Cortex of kidney (tissue), 1 donor: ENCODE measurements at places on chromosomes 4 and X.

GRCh38 chr4:139711461-139711860 lies 45.8 kb downstream of the MGST2 start:
- DNase-seq = no peak

- no peak for DNase-seq
Observed at GRCh38 chr4:62285026-62285425, 1084.9 kb downstream of the ADGRL3 start.

DNA sequence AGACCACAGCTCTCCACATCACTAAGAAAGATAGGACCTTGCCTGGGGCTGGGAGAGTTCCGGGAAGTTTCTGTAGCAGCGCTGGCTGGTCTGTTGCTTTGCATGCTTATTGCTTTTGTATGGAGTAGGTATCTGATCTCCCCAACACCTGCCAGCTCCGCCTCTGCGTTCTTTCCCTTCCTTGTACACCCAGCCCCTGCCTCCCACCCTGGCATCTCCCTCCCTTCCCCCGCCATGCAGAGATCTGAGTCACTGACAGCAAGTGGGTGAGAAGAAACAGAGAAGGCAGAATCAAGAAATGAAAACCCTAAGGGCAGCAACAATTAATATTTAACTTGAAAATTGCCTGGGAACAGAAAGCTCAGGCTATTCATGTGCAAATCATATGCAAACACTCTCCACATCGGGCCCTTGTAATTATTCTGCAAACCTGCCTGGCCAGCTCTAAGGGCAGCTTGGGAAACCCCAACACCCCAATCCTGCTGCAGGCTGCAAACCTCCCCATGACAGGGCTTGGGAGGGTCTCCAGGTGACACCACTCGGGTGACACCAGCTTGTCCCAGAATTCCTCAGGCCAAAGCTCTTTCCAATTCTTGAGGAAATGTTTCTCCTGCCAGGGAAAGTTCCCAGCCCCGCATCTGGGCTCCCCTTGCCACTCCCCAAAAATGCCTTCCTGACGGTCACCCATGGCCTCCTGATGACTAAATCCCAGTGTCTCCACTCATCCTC lies 257.2 kb downstream of the FBXW7 start:
- no peak for DNase-seq

- DNase-seq = no peak
Observed at GRCh38 chr4:14816623-14817261, 185.5 kb upstream of the CPEB2 start.

DNA sequence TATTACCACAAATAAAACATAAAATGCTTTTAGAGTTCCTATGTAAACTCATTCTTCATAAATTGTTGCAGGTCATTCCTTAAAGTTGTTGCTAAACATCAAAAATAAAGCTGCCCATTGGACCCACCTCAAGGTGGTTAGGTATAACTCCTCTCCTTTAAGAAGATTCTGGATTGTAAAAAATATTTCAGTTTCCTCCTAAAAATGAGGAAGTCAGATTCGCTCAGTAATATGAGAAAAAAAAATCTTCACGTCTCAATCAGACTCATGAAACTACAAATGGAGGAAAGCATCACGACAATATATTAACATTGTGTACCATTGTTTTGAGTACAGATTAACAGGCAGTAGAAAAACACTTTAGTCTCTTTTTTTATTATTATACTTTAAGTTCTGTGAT lies 105.9 kb downstream of the DDX60 start:
- no peak for DNase-seq
